ENCODE measurements at places on chromosomes 2 and 18.
A peak's percentile ranks its signal among the peaks of the same experiment; 100 is the strongest.

DNA sequence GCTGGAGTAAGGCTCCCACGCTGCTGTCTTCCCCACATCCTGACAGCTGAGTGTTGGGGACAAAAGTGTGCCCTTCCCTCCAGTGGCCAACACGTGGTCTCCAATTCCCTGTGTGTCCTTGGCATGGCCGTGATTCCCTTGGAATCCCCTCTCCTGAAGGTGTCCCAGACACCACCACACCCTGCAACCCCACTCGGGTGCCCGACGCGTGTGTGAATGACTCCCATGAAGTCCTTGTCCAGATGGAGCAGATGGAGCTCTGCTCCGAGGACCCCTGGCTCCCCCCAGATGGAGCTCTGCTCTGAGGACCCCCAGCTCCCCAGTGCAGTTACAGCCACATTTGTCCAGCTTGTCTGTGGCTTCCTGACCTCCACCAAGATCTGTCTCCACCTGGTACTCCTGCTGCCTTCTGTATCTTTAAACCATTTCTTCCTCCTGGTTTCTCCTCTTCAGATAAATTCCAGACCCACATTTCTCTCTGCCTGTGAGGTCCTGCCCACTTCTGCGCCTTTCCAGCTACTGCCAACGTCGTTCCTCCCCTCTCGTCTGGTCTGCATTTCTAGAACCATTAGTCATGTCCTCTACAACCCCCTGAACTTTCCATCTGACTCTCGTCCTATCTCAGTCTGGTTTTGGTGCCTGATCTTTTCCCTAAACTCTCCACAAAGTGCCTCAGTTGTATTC is 86.8 kb upstream of the PXDN start:
- no peak for DNase-seq

DNA sequence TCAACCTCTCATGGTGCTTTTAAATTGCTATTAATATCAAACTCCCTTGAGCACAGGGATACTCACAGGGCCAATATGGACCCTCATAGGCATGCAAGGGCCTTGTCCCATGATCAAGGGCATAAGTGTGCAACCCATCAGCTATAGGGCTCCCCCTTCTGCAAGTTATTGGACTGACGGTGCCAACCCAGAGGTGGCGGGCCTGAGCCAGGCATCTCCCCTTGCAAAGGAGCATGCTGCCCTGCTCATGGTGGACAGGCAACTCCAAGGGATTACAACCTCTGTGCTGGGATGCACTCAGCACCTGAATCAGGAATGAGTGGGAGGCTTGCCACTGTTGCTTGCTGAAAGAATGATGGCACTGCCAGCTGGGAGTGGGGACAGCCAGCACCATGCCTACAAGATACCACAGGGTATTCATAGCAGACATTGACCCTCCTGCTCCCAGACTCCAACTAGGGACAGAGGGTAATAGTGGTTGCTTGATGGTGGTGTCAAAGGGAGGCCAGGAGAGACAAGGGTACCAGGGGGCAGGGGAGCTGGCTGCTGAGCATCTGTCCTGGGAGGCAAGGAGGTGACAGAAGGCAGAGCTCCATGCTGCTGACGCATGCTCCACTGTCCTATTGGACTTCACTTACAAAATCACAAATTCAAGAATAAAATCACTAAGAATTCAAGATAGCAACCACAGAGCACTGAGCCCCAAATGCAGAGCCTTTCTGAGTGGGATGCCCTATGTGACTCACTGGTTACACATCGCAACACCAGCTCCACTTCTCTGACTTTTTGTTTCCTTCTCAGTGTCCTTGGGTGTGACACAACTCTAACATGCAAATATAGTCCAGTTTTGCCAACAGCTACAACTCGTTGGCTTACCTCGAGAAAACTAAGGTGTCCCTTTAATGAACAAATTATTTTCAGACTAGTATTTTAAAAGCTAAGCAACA is 157.1 kb upstream of the CCDC150 start:
- DNase-seq = no peak

DNA sequence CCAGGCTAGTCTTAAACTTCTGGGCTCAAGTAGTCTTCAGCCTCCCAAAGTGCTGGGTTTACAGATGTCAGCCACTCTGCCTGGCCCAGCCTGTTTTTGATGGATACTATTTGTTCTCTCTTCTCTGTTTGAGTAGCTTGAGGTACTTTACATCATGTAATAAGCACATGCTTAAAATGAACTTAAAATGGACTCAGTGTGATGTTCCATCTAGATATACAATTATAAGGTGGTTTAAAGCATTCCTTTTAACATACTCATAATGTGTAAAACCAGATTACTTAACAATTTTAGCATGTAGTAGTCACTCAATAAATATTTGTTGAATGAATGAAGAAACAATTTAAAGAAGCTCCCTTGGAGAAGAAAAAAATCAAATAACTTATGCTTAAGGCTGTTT is 9.6 kb downstream of the PTPRM start:
- DNase-seq = no peak

DNA sequence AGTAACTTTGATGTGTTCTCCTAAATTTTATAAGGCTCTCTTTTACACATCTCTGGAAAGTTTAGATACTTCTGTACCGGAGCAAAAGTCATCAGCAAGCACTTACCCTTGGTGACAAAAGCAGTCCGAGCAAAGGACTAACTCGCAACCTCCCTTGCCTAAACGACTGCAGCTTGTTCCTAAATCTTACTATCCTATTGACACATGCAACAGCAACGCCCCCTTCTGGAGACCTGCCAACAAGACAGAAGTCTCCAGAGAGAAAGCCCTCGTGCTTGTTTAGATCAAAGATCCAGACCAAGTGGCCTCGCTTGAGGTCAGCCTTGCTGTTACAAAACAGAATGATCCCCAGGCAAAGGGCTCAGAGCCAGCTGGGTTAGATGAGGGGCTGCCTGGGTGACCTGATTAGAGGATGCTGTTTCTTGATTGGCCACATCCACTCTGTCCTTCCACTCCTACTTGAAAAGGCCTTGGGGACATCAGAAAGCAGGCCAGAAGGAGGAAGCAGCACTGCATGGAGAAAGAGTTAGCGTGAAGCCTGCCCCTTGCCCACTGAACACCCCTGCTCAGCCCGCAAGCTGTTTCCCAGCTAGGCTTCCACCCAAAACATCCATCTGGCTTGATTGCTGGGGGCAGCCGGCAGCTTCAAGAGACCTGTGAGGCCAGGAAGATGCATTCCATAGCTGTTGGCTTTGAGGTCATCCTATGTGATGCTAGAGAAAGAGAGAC is 94.3 kb downstream of the HNRNPLL start:
- peak; percentile 70 for DNase-seq

- no peak for DNase-seq
Observed at GRCh38 chr2:220999356-220999755, 572.7 kb downstream of the EPHA4 start.

GRCh38 chr18:73151086-73151485 is 283.3 kb upstream of the NETO1 start:
- no peak for DNase-seq

GRCh38 chr2:137677466-137677865 is 286.8 kb upstream of the HNMT start:
- DNase-seq = no peak

DNA sequence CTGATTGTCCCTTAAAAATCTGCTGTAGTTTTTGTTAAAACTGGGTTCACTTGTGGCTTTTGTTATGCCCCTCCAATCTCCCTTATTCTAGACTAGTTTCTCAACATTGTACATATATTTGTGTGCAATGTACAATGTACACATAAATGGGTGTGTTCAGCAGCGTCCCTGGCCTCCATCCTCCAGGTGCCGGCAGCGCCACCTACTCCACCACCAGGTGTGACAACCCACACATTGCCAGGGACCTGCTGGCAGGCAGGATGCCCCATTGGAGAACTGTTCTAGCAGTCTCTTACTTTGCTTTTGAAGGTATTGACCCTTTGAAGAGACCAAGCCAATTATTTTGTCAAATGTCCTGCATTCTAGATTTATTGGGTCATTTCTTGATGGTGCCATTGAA is 75.4 kb downstream of the SH3RF3 start:
- no peak for DNase-seq

DNA sequence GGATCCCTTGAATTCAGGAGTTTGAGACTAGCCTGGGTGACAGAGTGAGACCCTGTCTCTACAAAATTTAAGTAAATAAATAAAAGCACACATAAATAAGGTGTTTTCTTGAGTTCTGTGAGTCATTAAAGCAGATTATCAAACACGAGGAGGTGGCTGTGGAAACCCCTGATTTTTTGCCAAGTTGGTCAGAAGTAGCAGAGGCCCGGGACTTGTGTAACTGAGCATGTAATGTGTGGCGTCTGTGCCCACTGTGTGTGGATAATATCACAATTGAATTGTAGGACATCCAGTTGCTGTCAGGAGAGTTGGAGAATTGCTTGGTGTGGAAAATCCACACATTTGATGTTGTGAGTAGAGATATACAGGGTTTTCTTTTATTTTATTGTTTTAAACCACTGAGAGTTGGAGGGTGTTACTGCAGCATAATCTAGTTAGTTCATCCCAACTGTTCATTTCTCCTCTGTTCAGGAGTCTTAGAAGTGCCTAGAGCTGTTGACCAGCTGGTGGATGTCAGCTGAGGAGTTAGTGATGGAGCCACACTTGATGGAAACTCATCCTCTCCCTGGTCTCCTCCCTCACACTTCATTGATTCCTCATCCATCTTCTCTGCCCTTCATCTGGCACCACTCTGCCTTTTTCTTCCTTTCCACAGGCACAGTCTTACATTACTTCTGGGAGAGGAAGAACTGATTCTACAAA is 45.9 kb upstream of the RHOB start:
- no peak for DNase-seq

GRCh38 chr18:54774981-54775665 is 53.2 kb upstream of the RAB27B start:
- DNase-seq = no peak

GRCh38 chr2:186125625-186126024 is 360.4 kb upstream of the ZC3H15 start:
- no peak for DNase-seq

GRCh38 chr2:82055846-82056245 is 1751.3 kb upstream of the LRRTM1 start:
- DNase-seq = no peak

DNA sequence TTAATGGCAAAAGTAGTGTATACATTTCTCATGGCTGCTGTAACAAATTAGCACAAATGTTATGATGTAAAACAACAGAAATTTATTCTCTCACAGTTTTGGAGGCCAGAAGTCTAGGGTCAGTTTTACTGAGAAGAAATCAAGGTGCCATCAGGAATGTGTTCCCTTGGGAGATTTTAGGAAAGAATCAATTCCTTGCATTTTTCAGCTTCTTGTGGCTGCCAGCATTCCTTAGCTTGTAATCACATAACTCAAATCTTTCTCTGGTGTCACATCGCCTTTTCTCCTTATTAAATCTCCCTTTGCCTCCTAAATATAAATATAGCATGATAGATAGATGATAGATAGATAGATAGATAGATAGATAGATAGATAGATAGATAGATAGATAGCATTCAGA is 307.0 kb upstream of the REG3G start:
- no peak for DNase-seq

GRCh38 chr18:29154196-29154757 is 977.3 kb upstream of the CDH2 start:
- no peak for DNase-seq

DNA sequence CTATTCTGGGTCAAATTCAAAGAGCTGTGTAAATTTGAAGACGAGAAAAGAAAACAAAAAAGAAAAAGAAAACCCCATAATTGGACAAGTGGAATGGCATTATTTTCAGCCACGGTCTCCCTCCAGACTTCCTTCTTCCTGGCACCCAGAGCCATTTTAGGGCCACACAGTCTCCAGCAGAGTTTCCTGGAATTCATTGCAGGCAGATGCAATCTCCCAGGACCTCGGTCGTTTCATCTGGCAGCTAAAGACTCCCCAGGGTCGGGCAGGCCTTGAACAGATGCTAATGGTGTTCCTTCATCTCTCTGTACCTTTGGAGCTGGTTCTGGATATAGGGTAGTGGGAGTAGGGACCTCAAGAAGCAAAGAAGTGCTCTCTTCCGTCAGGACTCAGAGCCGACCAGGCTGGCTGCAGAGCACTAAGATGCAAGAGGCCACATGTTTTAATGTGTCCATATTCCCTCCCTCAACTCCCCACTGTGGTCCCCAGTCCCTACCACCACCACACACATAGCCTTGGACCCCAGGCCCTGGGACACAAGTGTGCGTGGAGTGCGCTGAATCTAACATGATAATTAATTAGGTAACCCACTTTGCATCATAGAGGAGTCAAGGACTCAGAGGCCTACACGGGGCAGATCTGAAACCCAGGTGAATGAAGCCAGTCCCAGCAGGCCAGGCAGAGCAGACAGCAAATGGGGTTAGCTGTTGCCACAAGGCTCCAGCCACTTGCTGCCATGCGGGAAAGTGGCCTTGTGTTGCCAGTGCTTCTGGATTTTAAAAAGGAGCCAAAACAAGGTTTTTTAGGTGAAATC is 109.3 kb upstream of the ATL2 start:
- DNase-seq = no peak

DNA sequence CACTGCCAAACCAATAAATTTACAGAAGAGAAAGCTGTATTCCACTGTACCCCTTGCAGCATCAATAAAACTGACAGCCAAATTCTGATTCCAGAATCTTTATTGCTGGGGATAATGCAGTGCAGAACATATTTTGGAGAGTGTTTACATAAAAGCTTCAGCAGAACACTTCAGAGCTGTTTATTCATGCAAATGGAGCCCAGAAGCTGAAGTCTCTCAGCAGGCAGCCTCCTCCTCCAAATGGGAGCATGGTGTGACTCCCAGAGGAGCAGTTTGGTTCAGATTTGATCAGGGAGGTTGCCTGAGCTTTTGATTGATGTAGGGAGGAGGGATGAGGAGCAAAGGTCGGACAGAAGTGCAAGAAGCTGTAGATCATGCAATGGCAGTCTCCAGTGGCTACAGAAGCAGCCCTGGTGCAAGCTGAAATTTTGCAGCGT is 22.4 kb downstream of the LHCGR start:
- no peak for DNase-seq

DNA sequence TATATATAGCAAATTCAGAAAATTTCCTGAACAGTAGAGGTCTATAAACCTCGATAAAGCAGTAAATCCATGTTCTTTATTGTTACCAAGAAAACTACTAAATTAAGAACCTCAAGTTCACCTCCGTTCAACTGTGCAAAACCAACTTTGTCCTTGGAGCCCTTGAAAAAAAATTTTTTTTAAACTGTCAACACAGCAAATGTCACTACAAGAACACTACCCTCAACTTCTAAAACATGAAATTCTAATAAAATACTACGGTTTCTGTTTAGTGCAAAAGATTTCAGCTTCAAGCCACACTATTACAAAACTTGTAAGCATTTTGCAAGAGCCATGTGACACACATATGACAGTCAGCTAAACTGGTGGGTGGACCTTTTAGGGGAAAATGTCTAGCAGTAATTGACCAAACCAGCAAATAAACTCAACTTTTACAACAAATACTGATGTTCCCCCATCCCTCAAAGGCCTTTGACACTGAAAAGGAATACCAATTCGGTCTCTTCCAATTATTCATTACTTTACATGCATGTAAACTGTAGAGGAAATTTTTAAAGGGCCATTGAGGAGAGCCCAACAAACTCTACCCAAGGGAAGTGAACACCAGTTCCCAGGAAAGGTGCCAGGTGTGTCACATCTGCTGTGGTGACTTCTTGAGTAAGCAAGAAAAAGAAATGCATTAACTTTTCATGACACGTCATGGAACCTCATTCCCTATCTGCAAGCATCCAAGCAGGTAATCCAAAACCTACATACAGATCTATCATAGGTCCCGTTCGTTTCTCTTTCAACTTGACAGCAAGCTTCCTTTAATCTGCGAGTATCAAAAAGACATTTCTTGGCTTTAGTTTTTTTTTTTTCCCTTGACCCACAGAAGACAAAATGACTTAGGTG is 1.4 kb downstream of the RAB1A start:
- no peak for DNase-seq

GRCh38 chr18:9996094-9996493 is 82.3 kb downstream of the VAPA start:
- no peak for DNase-seq

GRCh38 chr2:11123001-11123809 is 32.1 kb upstream of the SLC66A3 start:
- DNase-seq = no peak

Data from T-helper 2 cell treated with Interferon-gamma antibody and Interleukin-4, amounts not matched to agents 5 μg/mL and 100 μg/mL, for 36 hours (primary cell).